ENCODE measurements at places on chromosomes 16 and 17.

- DNase-seq = no peak
Observed at GRCh38 chr16:78147911-78148401, 48.5 kb downstream of the WWOX start.

- no peak for DNase-seq
Observed at GRCh38 chr16:13931845-13932244, 11.9 kb downstream of the ERCC4 start.

GRCh38 chr16:50446861-50447260 is 78.1 kb upstream of the BRD7 start:
- no peak for DNase-seq

- no peak for DNase-seq
Observed at GRCh38 chr17:37726891-37727675, 17.8 kb downstream of the HNF1B start.

- no peak for DNase-seq
Observed at GRCh38 chr16:9409560-9410493, 318.4 kb downstream of the HAPSTR1 start.

- no peak for DNase-seq
Observed at GRCh38 chr16:53537626-53538025, 34.6 kb upstream of the AKTIP start.

DNA sequence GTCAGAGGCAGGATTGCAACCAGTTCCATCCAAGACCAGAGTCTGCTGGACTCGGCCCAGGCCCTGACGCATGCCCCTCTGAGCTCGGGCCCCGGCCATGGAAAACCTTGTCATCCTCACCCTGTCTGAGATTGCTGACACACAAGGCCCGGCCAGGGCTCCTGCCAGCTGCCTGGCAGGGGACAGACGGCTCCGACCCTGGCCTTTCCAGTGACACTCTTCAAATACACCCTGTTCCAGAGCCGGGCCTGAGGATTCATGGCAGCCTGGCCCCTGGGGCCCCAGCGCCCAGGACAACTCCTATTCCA is 3.2 kb upstream of the PABPN1L start:
- no peak for DNase-seq

DNA sequence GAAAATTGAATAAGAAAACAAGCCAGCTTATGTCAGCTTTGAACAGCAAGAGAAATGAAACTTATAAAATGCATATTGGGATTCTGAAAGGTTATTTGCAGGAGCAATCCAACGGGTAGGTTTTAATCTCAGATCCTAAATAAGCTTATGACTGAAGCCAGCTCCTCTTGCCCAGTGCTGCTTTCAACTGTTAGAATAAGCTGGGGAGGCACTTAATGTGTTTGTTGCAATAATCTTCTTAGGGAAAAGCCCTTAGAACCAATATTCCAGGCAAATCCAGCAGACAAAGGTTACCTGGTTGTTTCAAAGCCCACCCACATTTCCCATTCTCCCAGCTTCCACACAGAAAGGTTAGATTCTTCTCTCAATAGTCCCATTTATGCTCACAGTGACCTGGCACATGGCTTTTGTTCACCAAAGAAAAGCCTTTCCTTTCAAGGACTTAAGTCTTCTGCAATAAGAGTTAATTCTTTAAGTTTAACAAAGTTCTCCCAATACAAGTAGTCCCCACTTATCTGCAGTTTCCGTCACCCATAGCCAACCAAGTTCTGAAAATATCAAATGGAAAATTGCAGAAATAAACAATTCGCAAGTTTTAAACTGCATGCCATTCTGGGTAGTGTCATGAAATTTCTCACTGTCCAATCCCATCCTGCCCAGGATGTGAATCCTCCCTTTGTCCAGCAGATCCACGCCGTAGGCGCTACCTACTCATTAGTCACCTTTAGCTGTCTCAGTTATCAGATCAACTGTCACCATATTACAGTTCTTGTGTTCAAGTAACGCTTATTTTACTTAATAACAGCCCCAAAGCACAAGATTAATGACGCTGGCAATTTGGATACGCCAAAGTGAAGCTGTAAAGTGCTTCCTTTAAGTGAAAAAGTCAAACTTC is 5.9 kb downstream of the TEX2 start:
- no peak for DNase-seq

DNA sequence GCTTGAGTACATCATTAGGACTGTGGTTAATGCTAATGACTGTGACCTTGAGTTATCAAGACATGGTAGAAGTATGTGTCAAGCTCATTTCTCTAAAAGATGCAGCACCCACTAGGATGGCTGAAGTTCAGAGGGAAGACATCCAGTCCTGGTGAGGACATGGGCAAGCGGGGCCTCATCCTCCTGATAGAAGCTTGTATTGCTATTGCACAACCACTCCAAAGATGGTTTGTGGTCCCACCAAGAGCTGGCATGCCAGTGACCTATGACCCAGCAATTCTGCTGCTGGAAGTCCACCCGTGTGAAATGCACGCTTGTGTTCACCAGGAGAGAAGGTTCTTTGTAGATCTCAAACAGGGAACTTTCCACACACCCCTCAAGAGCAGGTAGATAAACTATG is 14.2 kb downstream of the SOX8 start:
- DNase-seq = no peak

DNA sequence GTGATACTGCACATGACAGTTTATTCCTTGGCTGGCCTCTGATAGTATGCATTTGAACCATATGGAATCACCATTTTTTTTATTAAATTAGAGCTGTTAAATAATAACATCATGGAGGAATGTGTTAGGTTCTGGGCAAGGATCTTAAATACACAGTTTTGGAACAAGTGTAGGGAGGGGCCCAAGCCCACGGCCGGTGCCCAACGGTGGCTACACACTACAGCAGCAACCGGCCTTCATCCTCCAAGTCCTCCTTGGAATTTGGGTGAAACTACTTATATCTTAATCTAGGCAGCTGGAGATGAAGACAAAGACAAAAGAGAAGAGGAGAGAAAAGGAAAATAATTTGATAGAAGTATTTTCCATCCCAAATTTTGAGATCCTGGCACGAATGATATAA is 35.6 kb downstream of the ZFHX3 start:
- no peak for DNase-seq

DNA sequence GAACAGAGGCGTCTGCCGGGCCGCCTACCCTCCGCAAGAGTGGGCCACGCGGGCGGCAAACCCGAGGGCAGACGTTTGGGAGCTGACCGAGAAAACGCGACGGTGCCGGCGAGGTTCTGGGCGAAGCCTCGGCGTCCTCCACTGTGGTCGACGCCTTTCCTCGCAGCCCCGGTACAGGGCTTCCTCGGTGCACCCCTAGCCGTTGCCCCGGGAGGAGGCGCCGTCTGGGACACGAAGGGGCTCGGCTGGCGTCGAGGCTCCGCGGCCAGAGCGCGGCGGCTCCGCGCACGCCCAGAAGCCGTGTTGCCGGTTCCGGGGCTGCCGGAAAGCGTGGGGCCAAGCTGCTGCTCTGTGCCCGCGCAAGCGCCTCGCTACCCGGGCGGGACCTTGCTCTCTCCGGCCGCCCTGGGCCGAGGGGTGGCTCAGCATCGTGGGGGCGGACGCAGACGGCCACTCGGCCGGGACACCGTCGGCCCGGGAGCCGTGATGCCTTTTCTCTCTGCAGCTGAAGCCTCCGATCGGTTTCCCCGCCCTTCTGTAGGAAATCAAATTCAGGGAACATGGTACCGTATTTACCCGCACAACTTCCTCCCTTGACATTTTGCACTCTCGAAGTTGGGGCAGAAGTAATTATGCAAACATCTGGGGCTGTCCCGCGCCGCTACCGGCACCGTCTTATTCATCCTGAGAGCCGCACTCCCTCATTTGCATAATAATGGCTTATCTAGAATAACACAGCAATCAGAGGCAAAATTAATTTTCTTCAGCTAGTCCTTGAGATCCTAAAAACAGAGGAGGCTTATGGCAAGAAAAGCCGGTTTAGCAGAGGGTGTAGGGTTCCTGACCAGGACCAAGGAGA is 7.3 kb upstream of the CBX8 start:
- DNase-seq = peak; percentile 55

DNA sequence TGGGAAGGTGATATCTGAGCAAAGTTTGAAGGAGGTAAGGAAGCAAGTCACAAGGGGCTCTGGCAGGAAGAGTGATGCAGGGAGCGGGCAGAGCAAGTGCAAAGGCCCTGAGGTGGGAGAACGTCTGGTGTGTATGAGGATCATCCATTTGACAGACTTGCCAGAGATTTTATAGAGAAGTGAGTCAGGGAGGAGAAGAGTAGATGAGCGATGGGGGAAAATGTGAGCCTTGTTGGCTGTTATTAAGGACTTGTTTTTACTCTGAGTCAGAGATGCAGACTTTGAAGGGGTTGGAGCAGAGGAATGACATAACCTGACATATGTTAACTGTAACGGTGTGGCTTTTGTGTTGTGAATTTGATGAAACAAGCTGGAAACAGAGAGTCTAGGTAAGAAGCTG is 3.5 kb upstream of the CLEC10A start:
- DNase-seq = no peak

DNA sequence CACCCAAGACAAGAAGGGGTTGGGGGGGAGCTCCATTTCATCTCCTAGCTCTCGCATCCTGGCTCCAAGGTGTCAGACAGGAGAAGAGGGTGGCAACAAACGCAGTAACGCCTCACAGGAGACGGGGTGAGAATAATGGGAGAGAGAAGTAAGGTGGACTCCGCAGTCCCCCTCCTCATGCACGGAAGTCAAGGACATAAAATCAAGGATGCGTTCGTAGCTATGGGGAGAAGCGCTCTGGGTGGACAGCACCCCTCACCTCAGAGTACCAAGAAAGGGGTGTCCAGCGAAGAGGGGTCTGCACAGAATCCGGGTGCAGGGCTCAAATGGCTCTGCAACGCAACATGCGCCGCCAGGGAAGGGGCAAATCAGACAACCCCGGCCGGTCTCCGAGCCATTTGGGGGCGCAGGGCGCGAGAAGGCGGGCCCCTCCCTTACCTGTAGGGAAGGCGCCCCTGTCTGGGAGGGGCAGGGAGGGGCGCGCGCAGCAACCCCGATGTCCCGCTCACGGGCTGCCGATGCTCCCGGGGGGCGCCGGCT is 555 bp downstream of the HDAC5 start:
- no peak for DNase-seq

DNA sequence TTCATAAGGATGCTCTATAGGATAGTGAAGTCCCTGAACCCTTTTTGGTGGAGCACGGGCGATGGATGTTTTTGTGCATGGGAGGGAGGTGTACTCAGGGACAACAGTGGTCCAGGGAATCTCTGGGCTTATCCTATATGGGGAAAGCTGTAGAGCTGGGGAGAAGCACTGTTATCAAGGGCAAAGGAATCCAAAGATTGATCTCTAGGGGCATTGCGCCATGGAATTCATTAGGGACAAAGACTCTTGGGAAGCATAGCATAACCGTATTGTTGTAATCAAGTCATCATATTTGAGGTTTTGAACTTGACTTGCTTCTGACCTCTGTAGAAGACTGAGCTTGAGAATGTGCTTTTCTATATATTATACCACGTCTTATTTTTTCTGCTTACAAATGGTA is 172.9 kb upstream of the ZFHX3 start:
- DNase-seq = no peak

DNA sequence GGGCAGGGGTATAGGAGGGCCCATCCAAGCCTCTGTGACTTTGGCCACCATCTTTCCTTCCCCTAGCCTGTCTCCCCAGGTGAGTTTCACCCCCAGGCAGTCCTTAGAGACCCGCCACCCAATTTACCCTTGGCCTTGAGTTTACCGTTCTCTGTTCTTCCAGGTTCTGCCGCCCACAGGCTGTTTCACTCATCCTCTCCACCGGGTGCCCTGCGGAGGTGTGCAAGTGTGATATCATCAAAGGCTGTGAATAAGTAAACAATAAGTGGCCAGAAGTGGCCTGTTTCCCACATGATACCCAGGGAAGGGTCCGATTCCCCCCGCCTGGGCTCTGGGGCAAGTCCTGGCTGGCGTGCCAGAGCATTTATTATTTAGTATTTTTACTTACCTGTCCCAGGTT is 15.1 kb upstream of the TLCD3B start:
- DNase-seq = no peak

GRCh38 chr17:75525806-75526554 is 483 bp downstream of the LLGL2 start:
- no peak for DNase-seq

GRCh38 chr16:84735849-84736586 is 36.2 kb downstream of the USP10 start:
- no peak for DNase-seq

GRCh38 chr16:82935766-82936165 is 309.0 kb downstream of the CDH13 start:
- DNase-seq = no peak

Data from activated T-helper 2 cell treated with anti-CD3 and anti-CD28 coated beads, Interferon-gamma antibody, Interleukin-2, Interleukin-4, amounts not matched to agents 10 μg/mL and 5 μg/mL and 100 μg/mL, durations not matched to agents 14 hours and 24 hours and 36 hours (primary cell).